ENCODE measurements at places on chromosomes 3 and 15. TPM values are rescaled to one million over a fixed set of nuclear protein-coding genes. Genes with fewer than 3 reads are reported as not detected.

THRB gene
- total RNA-seq, result not detected

PML gene
- total RNA-seq, result 53.4 TPM

CDCP1 gene
- total RNA-seq, result 1.1 TPM

SMCO1 gene
- total RNA-seq, result not detected

CPN2 gene
- not detected for total RNA-seq

OCA2 gene
- not detected for total RNA-seq

GOLGA8G gene
- not detected for total RNA-seq

TMC3 gene
- total RNA-seq, result not detected

RTP3 gene
- not detected for total RNA-seq

CYP1A2 gene
- total RNA-seq, result not detected

COL7A1 gene
- 1.4 TPM for total RNA-seq

EIF1B gene
- 54.2 TPM for total RNA-seq

HCN4 gene
- total RNA-seq, result not detected

ALDH1L1 gene
- total RNA-seq, result not detected

ZNF662 gene
- total RNA-seq, result 5.3 TPM

MESP2 gene
- total RNA-seq, result not detected

ATP13A4 gene
- 1.6 TPM for total RNA-seq

HEMK1 gene
- total RNA-seq, result 59.8 TPM

CHAC1 gene
- total RNA-seq, result 45.8 TPM

WDR53 gene
- total RNA-seq, result 27.3 TPM
